ENCODE measurements at places on chromosomes 3 and 15.
A peak's percentile ranks its signal among the peaks of the same experiment; 100 is the strongest.

DNA sequence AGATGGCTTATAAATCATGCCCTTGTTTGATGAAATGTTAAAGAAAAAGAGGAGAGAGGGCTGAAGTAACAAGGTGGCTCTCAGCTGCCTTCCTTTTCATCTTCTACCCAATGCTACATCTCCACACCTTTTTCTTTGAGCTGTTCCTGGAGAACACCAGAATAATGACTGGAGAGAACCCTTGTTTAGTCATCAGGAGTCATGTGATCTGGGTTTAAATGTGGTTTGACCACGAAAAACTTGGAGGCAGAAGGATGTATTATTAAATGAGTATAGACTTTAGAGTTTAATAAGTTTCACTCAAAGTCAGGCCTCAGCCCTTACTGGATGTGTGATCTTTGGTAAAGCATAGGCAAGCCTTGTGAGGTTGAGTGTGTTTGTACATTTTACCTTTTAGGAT, 230.3 kb upstream of the TBL1XR1 start:
- DNase-seq: no peak

DNA sequence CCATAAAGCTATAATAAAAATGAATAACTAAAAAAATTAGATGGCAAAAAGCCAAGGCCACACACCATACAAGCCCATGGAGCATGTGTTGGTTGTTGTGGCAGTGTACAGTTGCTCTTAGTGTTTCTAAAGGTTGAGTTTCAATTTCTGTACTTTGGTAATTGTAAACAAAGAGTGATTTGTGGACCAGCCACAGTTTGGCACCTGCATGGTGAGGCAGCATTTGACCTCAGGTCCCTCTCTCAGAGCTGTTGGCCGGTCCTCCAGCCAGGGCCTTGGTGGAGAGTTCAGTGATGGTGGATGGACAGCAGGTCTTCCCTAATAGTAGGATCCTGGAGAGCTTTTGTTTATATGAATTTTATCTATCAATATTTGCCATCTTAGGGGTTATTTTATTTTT, 5.6 kb downstream of the ACAD9 start:
- DNase-seq: no peak

- DNase-seq: no peak
Measured at GRCh38 chr3:124132813-124133212, 140.9 kb upstream of the ROPN1 start.

GRCh38 chr15:32828507-32829186, 110.8 kb downstream of the GREM1 start:
- peak; percentile 94 for DNase-seq

DNA sequence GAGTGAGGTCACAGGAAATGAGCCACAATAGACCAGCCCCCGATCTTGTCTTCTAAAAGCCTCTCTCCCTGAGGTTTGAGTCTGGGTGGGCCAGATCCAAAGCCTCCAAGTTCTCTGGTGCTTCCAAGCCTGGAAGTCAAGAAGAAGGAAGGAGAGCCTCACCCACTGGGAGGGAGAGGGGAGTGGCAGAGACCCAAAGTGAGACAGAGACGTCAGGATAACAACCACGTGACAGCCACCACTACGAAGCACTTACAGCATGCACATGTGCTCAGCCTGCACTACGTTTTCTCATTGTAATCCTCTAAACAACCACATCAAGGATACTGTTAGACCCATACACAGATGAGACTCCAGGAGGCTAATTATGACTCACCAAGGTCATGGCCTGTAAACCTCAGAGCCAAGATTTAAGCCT, 197.3 kb upstream of the LINGO1 start:
- peak; percentile 7 for DNase-seq

Measured in fibroblast of gingiva (primary cell).